ENCODE measurements at places on chromosomes 5 and 9.

DNA sequence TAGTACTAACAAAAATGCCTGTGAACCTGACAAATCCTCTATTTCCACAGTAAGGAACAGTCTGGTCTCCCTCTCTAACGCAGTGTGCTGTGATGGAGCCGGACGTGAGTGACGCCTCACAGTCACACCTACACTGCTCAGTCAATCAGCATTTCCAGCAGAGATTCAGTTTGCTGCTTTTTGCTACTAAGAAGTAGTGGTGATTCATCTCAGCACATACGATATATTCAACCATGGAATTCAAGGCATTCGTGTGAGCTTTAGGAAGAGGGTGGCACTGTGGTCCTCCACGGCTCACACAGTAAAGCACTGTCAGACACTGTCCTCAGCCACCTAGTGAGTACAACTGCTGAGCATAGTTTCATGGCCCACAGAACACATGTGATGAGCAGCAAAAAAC lies 70.9 kb downstream of the SETX start:
- DNase-seq: no peak

- peak; percentile 72 for DNase-seq
Observed at GRCh38 chr5:9686216-9686615, 56.1 kb upstream of the TAS2R1 start.

- no peak for DNase-seq
Observed at GRCh38 chr5:150034662-150035061, 34.1 kb downstream of the HMGXB3 start.

DNA sequence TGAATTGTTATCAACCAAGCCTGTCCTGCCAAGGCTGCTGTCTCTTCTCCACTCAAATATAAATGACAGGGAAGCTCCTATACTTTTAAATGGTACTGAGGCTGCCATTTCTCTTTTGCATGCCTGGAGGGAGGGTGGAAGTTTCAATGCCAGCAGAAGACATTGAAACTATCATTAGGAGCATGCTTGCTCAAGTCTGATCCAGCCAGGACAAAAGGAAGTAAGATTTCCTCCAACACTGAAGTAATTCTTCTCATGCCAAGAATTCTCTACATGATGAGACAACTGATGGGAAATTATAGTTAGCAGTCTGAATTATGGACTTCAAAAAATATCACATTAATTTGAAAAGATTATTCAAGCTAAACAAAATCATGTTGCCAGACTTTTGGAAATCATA lies 5.4 kb downstream of the SPINK6 start:
- no peak for DNase-seq

GRCh38 chr9:122821278-122821943 lies 7.0 kb downstream of the PDCL start:
- DNase-seq: no peak

DNA sequence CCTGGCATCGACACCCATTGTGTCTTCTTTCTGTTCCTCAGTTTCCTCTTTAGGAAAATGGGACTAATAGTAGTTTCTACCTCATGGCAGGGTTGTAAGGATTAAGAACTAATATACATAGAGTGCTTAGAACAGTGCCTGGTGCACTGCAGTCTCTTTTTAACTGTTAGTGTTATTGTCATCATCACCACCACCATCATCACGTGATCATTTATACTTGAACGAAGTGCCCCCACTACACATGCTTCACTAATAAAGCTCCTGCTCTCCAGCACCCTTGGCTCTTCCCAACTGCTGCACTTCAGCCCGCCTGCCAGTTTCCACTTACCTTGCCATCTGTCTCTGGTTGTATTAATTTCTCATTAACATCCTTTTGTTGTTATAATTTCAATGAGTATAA lies 35.8 kb upstream of the MAST4 start:
- DNase-seq: no peak

DNA sequence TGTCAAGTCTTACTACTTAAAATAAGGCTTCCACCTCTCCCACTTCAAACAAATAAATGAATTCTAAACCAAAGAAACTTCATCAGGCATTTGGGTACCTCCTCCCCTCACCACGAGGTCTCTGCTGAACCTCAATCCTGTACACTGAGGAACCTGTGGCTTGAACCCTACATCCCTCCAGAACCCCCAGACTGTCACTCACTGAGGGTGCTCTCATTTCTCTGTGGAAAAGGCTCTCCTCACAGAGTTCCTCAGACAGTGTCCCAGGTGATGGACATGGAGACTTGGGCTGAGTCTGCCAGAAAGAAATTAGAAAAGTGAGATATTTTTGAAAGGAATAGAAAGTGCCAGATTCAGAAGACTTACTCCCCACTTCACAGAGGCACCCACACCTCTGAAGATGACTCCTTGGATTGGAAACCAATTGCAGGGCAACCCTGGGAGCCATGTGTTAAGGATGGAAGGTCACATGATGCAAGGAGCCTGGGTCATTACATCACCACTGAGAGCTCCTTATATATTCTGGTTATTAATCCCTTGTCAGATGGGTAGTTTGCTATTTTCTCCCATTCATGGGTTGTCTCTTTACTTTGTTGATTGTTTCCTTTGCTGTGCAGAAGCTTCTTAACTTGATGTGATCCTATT lies 19.8 kb downstream of the MLANA start:
- DNase-seq: no peak

DNA sequence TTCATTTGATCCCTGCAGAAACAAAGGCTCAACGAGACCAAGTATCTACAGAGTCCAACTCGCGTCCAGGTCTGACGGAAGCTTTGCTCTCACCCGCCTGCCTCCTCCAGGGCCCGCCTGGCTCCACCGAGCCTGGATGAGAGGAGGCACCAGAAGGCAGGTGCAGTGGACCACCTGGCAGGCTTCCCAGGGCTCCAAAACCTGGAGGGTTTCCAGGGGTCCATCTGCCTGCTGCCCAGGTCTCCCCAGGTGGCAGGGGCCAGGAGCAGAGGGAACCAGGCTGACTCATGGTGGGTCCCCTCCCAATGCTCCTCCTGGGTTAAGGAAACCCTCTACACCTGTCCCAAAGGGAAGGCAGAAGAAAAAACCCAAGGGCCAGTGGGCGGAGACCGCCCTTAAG lies 59.5 kb downstream of the VAV2 start:
- DNase-seq: no peak

DNA sequence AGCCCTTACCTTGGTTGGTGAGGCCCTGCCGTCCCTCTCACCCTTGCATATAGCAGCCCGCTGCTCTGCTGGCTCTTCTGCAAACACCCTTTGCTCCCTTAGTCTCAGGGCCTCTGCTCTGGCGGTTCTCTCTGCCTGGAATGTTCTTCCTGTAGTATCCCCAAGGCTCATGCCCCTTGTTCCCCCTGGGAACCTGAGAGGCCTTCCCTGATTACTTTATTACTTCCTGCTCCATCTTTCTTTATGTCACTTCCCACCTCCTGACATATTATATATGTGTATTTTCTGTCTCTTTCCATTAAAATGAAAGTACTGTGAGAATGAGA lies 73.9 kb upstream of the SPRY4 start:
- no peak for DNase-seq

DNA sequence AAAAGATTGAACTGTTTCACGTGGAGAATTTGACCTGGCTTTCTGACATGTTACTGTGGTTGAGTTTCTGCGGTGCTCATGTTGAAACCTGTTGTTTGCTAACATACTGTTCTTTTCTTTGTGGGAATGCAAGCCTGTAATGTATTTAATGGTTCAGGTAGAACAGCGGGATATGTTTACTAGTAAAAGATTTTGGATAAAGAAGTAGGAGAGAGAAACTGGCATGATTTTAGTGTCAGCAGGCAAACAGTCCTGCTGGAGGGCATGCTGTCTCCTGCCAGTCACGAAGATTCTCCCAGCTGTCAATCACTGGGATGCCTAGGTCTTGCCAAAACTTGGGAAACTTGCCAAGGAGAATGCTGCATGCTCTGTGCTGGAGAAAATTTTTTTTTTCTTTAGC lies 263.5 kb downstream of the TAF11L14 start:
- DNase-seq: no peak

- DNase-seq: no peak
Observed at GRCh38 chr9:2209400-2209799, 194.3 kb downstream of the SMARCA2 start.

- no peak for DNase-seq
Observed at GRCh38 chr9:93303806-93304573, 120.1 kb downstream of the WNK2 start.

DNA sequence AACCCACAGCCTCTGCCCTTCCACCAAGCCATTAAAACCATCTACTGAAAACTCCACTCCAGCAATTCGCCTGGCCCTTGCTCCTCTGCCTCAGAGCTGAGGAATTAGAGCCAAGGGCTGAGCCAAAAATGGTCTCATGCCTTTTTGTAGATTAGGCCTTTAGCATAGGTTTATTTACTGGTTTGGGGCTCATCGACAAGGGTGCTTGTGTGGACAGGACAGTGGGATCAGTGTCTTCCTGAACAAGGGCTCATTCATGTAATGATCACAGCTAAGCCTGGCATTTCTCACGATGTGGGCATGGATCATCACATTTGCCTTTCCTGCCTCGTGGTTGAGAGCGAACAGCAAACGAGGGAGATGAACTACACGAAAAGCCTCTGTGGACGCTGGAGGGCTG lies 59.2 kb upstream of the PHF24 start:
- DNase-seq: no peak

GRCh38 chr5:17081142-17081541 lies 136.3 kb upstream of the BASP1 start:
- no peak for DNase-seq

DNA sequence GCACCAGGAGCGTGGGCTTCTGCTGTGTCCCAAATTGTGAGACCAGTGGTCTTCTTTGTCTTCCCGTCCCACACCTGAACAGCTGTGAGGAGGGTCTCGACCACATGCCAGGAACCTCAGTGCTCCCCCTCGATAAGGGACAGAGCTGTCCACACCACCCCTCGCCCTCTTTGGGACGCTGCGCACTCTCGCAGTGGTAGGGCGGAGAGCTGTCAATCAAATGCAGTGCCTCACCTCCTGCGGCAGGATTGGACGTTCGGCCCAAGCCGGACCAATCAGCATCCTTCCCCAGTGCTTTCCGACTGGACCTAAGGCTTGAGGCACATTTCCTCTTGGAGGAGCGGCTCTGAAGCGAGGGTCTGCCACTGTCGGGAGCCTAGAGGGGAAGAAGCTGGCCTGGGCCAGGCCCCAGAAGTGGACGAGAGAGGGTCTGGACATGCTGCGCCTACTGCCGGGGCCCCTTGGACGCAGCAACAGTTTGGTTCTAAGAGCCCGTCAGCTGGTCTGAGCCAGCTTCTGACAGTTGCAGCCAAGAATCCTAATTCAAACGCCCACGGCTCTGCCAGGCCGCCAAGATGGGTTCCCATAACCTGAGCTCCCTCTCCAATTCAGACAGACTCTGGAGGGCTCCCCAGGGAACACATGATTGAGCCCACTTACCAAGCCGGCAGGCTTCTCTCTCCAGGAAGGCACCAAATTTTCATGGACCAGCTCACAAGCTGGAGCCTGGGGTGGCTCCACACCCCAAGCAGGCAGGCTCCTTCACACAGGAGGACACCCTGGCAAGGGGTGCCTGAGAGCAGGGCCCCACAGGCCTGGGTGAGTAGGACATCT lies 28.1 kb upstream of the ADAMTS2 start:
- DNase-seq: no peak

GRCh38 chr9:125890826-125891225 lies 143.7 kb downstream of the PBX3 start:
- DNase-seq: no peak

DNA sequence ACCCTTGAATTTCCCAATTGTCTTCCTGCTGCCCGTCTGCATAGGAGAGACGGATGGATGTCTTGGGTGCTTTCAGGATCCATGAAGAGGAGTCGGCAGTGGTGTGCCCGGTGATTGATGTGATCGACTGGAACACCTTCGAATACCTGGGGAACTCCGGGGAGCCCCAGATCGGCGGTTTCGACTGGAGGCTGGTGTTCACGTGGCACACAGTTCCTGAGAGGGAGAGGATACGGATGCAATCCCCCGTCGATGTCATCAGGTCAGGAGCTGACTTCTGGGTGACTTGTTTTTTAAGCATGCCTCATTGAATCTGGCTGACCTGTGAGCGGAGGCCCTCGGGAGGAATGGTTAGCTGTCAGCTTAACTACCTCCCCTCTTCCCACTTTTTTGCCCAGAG lies 24.2 kb downstream of the GALNT12 start:
- DNase-seq: no peak

GRCh38 chr9:124353811-124354274 lies 61.4 kb downstream of the PSMB7 start:
- no peak for DNase-seq

GRCh38 chr5:103177543-103177942 lies 57.4 kb downstream of the PPIP5K2 start:
- no peak for DNase-seq

- DNase-seq: no peak
Observed at GRCh38 chr5:178259623-178260536, 27.3 kb upstream of the PHYKPL start.

- no peak for DNase-seq
Observed at GRCh38 chr5:27129926-27130325, 91.5 kb upstream of the CDH9 start.

GRCh38 chr9:108184941-108185340 lies 670.8 kb downstream of the ACTL7B start:
- peak; percentile 8 for DNase-seq

DNA sequence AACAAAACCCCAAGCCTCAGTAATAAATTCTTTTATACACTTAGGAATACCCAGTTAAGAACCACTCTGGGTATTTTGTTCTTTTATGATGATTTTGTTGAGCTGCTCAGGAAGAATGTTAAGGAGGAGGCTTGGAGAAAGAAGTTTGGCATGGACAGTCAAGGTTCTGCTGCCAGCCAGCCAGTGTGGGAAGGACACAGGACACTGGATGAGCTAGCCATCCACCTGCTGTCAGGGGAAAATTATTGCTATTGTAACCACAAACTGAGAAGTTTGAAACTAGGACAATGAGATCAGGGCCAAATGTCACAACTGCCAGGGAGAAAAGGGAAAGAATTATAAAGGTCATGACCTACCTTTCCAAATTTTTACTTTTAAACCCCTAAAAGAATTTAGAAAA lies 25.9 kb upstream of the ADAMTSL1 start:
- DNase-seq: no peak

- DNase-seq: no peak
Observed at GRCh38 chr5:72448368-72448767, 58.8 kb downstream of the ZNF366 start.

DNA sequence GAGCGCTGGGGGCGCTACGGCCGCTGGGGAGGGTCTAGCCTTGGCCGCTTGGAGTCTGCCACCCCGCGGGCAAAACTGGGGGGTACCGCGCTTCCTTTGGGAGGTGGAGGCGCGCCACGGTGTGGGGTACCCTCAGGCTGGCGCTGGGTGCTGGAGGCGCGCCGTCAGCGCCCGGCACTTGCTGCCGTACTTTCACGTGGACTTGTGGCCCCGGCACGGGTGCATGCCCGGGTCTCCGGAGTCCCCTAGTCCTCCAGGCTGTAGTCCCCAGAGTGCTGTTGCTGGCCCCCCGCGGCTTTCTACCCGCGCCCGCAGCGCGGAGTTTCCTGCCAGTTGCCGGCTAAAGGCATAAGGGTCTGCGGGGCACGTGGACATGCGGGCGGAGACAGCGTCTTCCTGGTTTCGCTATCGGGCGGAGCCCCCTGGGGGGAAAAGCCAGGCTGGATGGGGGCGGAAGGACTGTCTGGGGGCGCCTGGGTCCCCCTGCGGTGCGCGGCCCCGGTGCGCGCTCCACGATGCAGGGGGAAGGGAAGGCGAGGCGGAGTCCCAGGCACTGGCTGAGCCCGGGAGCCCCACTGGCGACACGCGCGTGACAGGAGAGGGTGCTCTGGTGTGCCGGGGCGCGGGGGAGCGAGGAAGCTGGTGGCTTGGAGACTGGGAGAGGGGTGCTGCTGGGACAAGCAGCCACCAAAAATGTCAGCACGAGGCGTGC lies 666 bp downstream of the PPARGC1B start:
- peak; percentile 27 for DNase-seq
